ENCODE measurements at places on chromosomes 4 and X. TPM values are rescaled to one million over a fixed set of nuclear protein-coding genes. Genes with fewer than 3 reads are reported as not detected.

The CNKSR2 gene
- total RNA-seq: 7.4 TPM

The POLA1 gene
- total RNA-seq: 38.3 TPM

- H3K4me1 ChIP-seq: no peaks in the 10 kb centered on the region
- H3K36me3 ChIP-seq: no peaks in the 10 kb centered on the region
- no peak overlapping the region for H3K27ac ChIP-seq
- DNase-seq: no peak
- H3K4me3 ChIP-seq: no peak overlapping the region
Observed at GRCh38 chr4:8129136-8129535, 29.5 kb downstream of the ABLIM2 start.

- DNase-seq: no peak
- no peaks in the 10 kb centered on the region for H3K36me3 ChIP-seq
- no peaks in the 10 kb centered on the region for H3K4me1 ChIP-seq
- no peaks in the 10 kb centered on the region for H3K27me3 ChIP-seq
- no peak overlapping the region for H3K4me3 ChIP-seq
- no peak overlapping the region for H3K27ac ChIP-seq
Observed at GRCh38 chrX:114774691-114775090, 190.8 kb downstream of the HTR2C start.

The MAGEA2B gene
- not detected for total RNA-seq

DNA sequence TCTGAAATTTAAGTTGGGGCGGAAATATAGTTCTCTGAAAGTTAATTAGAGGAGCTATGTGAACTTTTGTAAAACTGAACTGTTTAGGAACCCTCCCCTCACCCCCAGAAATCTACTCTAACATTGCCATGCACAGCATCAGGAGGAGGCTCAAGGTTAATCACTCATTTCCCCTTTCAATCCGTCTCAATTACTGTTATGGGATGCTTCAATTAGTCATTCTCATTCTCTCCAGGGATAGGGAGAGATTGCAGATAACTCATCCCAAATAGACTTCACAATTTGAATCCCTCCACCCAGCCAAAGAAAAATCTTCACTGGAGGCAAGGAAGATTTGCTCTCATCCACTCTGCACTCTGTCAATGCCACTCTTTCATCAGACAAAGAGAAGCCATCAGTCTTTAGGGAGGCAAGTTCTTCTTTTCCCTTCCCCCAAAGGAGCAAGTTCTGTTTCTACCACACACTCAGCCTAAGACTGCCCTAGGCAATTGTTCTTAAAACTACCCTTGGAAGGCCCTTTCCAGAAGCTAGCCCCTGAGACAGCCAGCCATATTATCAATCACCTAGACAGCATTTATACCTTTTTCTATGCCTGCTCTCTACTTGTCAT lies 140.4 kb downstream of the SLC10A7 start:
- no peaks in the 10 kb centered on the region for H3K4me1 ChIP-seq
- no peak for DNase-seq
- H3K4me3 ChIP-seq: no peak overlapping the region
- no peaks in the 10 kb centered on the region for H3K36me3 ChIP-seq
- no peaks in the 10 kb centered on the region for H3K27me3 ChIP-seq
- H3K27ac ChIP-seq: no peak overlapping the region

The FAM236A gene
- not detected for total RNA-seq

The HNRNPH2 gene
- total RNA-seq: 21.3 TPM

GRCh38 chr4:21413807-21414370 lies 534.7 kb downstream of the KCNIP4 start:
- no peaks in the 10 kb centered on the region for H3K36me3 ChIP-seq
- DNase-seq: no peak
- no peaks in the 10 kb centered on the region for H3K4me1 ChIP-seq
- H3K4me3 ChIP-seq: no peak overlapping the region
- no peak overlapping the region for H3K27ac ChIP-seq
- H3K27me3 ChIP-seq: no peaks in the 10 kb centered on the region

The SPANXA2 gene
- total RNA-seq: not detected
